ENCODE measurements at places on chromosomes 11 and 22.

DNA sequence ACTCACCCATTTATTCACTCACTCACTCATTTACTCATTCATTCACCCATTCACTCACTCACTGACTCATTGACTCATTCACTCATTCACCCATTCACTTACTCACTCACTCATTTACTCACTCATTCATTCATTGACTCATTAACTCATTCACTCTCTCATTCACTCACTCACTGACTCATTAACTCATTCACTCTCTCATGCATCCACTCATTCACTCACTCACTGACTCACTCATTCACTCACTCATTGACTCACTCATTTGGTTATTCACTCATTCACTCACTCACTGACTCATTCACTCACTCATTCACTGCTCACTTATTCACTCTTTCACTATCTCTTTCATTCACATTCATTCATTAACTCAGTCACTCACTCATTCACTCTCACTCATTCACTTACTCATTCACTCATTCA is 2.5 kb upstream of the MUC5AC start:
- DNase-seq = no peak

DNA sequence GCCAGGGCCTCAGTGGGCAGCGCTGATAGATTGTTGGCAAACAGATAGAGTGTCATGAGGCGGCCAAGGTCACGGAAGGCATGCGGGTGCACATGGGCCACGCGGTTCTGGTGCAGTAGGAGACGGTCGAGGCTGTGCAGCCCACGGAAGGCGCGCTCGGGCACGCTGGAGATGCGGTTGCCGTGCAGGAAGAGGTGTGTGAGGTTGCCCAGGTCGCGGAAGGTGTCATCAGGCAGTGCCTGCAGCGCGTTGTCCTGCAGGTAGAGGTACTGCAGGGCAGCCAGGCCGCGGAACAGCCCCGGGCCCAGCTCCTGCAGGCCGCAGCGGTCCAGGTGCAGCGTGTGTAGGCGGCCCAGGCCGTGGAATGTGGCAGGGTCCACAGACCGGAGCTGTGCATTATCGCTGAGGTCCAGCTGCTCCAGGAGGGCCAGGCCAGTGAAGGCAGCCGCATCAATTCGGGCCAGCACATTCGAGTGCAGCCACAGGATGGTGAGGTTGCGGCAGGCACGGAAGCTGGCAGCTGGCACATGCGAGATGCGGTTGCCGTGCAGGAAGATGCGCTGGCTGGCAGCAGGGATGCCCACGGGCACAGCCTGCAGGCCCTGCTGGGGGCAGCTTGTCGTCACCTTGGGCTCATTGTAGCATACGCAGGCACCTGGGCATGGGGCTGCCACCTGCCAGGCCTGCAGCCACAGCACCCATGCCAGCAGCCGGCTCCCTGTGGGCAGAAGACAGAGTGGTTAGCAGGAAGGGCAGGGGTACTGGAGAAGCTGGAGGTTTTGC is 25.5 kb downstream of the RTN4R start:
- no peak for DNase-seq

DNA sequence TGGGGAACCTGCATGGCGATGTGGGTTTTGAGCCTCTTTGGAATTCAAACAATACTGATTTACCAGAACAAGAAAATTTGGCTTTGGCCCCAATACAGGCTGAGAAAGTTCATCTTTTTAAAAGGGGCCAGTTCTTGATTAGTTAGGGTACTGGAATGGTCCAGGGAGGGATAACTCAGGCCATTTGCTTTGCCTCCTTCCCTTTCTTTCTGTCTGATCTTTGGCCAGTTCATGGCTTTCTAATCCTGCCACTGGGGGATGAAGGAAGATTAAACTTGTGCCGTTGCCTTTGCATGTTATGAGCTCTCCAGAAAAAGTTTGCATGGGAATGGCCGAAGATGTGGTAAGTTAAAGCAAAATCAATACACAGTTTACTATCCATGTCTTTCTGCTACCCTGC is 78.4 kb downstream of the ADAMTS15 start:
- DNase-seq = no peak

GRCh38 chr22:27614006-27614649 is 187.4 kb downstream of the MN1 start:
- DNase-seq = no peak

- no peak for DNase-seq
These were observed 58.3 kb downstream of the TYR start for GRCh38 chr11:89235976-89236375.

- DNase-seq = no peak
These were observed 199.3 kb downstream of the TBC1D22A start for GRCh38 chr22:46961591-46962295.

DNA sequence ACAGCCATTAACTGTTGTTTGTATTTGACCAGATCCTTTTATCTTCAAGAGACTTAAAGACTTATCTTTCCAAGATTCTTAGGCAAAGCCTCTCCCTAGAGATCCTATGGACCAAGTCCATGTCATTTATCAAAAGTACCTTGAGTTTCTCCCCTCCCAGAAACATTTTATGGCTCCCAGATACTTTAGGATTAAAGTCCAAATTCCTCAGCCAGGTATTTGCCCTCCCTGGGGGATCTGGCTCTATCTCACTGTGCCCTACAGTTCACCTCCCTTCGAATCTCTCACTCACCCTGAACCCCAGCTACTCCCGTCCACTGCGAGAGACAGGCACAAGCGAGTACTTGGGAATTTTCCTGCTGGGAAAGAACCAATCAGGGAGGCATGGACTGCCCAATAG is 11.9 kb downstream of the MS4A8 start:
- DNase-seq = no peak

GRCh38 chr11:35403765-35404387 is 15.5 kb downstream of the SLC1A2 start:
- no peak for DNase-seq

DNA sequence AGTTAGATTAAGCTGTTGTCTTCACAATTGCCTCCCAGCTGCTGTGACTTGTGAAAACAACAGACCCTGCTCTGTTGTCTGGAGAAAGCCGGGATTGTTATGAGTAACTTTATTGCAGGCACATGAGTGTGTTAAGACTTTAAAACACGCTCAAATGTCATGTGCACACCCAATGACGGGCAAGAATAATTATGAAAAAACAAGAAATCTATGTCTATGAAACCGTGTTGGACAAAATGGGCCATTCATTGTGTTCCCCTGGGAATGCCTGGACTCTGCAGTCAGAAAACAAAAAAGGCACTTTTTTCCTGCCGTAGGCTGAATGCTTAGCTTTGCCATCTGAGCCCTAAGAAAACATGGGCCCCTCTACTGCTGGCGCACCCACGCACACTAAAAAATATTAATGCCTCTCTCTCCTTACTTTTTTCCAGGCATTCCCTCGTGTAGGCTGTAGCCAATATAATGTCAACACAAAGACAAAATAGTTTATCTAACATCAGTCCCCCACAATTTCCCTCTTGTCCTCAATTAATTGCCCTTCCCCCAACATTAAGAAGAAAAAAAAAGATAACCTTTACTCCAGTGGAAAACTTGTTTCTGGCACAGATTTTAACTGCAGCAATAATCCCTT is 207.9 kb downstream of the SOX6 start:
- no peak for DNase-seq

DNA sequence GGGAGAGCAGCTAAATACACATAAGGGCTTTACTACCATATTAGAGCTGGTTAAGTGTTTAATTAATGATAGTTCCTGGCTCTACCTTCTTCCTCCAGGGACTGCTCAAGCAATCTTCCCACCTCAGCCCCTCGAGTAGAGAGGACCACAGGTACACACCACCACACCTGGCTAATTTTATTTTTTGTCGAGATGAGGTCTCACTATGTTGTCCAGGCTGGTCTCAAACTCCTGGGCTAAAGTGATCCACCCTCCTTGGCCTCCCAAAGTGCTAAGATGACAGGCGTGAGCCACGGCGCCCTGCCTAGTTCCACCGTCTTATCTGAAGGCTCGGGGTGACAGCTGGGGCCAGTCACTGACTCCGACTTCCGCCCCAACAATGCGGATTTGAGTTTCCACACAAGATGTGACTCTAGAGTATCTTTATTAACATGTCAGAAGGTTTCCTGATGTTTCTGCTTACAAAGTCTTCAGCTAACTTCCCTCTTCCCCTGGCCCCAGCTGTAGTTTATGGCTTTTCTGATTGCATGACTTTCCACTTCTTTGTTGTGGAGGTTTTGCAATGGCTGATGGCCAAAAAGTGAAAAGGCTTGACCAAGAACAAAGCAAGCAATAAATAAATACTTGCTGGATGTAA is 16.8 kb downstream of the TPST2 start:
- DNase-seq = no peak

- no peak for DNase-seq
These were observed 892.8 kb downstream of the NTM start for GRCh38 chr11:132263241-132263640.

DNA sequence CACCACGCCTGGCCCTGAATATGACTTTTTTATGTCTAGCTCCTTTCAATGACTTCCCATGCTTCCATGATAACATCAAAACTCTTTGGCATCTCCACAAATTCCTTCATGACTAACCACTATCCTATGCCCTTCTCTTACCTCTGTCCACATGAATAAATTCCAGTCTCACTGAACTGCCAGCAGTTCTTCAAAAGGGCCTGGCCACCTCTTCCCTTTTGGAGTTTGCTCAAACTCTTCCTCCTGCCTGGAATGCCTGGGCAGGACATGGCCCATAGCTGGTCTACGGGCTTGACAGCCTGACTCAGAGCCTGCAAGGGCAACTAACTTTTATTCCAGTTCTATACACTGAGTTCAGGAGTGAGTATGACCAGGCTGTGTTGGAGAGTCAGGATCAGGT is 41.8 kb upstream of the ZBTB16 start:
- no peak for DNase-seq

GRCh38 chr11:72585762-72586311 is 88.4 kb downstream of the PDE2A start:
- DNase-seq = peak; percentile 85

DNA sequence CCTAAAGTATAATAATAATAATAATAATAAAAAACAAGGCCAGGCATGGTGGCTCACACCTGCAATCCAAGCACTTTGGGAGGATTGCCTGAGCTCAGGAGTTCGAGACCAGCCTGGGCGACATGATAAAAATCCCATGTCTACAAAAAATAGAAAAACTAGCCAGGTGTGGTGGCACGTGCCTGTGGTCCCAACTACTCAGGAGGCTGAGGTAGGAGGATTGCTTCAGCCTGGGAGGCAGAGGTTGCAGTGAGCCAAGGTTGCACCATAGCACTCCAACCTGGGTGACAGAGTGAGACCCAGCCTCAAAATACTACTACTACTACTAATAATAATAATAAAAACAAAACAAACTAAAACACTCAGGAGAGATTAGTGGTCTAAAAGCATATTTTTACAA is 15.6 kb upstream of the ZNF280A start:
- DNase-seq = no peak

DNA sequence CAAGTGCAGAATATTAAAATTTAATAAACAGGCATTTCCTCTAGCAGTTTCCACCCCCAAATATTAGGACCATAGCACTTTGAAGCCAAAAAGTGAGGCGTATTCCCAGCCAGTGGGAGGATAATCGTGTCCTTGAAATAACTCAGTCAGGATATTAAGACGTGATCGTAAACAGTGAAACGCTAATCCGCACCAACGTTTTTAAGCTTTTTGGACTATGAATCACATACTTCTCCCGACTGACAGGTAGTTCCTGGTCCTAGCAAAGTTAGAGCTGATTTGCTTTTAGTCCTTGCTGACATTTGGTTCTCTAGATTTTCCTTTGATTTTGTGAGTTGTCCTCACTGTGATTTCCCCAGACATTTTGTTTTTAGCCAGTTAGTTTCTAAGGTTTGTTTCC is 197.1 kb upstream of the ARHGAP20 start:
- no peak for DNase-seq

- no peak for DNase-seq
These were observed 4.4 kb upstream of the RAPSN start for GRCh38 chr11:47453365-47453764.

DNA sequence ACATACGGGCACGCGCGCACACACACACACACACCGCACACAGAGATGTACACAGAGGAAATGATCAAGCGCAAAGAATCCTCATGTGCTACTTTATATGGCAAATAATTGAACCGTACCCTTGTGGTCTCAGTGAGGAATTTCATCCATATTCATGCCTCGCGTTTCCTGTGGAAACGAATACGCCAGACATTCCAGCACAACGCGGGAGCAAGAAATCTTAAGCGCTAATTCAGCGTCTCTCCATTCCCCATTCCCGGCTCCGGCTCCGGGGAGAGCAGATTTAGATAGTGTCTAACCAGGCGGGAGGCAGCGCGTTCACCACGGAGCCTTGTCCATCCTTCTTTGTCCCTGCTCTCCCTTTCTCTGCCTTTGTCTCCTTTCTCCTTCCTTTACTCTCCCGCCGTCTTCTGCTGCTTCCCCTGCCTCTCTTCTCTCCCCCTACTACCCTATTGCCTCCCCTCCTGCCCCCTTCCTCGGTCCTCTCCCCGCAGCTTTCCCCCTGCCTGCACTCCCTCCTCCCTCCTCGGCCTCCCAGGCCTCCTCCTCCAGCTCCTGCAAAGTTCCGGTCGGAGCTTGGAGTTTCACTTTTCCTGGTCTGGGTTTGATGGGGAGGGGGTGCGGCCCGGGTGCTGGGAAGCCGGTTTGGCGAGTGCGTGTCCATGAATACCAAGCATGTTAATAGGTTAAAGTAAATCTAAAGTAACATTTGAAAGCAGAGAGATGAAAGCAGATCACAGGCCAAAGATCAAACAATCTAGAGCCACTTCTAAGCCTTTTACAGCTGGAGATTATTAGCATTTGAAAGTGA is 579.3 kb downstream of the BUD13 start:
- no peak for DNase-seq

- peak; percentile 52 for DNase-seq
These were observed 85.2 kb upstream of the ARHGAP20 start for GRCh38 chr11:110797453-110797852.

DNA sequence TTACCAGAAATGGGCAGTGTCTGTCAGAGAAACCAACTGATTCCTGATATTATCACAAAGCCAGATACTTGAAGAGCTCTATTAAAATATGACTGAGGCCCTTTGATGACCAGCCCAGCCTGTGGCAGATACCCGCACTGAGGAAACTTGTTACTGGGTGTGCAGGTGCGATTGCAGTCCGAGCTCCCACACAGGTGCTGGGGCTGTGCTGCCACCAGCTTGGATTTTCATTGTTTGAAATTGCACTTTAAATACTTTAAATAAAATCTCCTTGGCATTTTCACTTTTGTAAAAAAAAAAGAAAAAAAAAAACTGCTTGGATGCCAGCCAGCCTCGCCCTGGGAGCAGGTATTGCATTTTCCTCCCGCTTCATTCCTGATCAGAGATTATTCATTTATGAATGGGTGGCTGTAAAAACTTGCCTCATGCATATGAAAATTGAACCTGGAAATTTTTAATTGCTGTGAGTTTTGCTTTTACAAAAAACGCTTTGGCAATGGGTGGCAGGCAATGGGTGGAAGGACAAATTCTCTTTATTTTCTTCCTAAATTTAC is 21.2 kb downstream of the EHF start:
- no peak for DNase-seq

GRCh38 chr11:46160100-46160499 is 38.8 kb upstream of the PHF21A start:
- no peak for DNase-seq

GRCh38 chr11:84381666-84382065 is 1095.5 kb upstream of the CCDC90B start:
- no peak for DNase-seq
